MCF 10A (cell line): ENCODE measurements at places on chromosomes 2 and 18. TPM values are rescaled to one million over a fixed set of nuclear protein-coding genes. Genes with fewer than 3 reads are reported as not detected.

- no peak overlapping the region for H3K27ac ChIP-seq
- no peaks in the 10 kb centered on the region for H3K27me3 ChIP-seq
- H3K36me3 ChIP-seq = peaks cover 6% of the 10 kb centered on the region
- no peaks in the 10 kb centered on the region for H3K4me1 ChIP-seq
- H3K4me3 ChIP-seq = peak overlapping the region; percentile 72
Measured at GRCh38 chr18:79071503-79072210, 2.5 kb downstream of the ATP9B start.

DNA sequence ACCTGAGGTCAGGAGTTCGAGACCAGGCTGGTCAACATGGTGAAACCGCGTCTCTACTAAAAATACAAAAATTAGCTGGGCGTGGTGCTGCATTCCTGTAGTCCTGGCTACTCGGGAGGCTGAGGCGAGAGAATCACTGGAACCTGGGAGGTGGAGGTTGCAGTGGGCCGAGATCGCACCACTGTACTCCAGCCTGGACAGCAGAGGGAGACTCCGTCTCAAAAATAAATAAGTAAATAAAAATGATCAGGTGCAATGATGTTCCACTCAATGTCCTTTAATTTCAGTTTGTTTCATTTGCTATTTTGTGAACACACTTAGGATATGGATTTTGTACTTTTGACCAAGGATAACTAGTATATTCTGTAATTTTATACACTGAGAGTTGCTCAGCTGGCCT lies 9.3 kb downstream of the HADHA start:
- peaks cover 72% of the 10 kb centered on the region for H3K36me3 ChIP-seq
- peaks cover 17% of the 10 kb centered on the region for H3K4me1 ChIP-seq
- H3K27me3 ChIP-seq = no peaks in the 10 kb centered on the region
- H3K27ac ChIP-seq = no peak overlapping the region
- peak; percentile 15 for DNase-seq

MYL1 gene
- not detected in 2 replicates for total RNA-seq

DNA sequence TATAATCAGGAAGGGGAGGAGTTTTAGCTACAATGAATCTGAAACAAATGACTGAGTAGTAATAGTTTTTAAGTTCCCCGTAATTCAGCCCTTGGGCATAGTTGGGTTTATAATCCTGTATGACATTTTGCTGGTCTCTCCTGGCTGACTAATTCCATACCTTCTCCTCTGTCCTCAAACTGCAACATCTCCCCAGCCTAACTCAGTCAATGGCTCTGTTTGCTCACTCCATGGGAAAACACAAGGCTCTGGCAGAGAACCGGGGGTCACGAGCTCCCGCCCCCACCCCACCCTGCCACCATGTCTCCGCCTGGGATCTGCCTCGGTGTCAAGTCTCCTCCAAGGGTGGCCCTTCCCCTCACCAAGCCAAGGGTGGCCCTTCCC lies 168.6 kb downstream of the HDAC4 start:
- no peaks in the 10 kb centered on the region for H3K27me3 ChIP-seq
- no peak overlapping the region for H3K27ac ChIP-seq

RIT2 gene
- not detected in 2 replicates for total RNA-seq
